ENCODE measurements at places on chromosomes 12 and 14.
A peak's percentile ranks its signal among the peaks of the same experiment; 100 is the strongest.

DNA sequence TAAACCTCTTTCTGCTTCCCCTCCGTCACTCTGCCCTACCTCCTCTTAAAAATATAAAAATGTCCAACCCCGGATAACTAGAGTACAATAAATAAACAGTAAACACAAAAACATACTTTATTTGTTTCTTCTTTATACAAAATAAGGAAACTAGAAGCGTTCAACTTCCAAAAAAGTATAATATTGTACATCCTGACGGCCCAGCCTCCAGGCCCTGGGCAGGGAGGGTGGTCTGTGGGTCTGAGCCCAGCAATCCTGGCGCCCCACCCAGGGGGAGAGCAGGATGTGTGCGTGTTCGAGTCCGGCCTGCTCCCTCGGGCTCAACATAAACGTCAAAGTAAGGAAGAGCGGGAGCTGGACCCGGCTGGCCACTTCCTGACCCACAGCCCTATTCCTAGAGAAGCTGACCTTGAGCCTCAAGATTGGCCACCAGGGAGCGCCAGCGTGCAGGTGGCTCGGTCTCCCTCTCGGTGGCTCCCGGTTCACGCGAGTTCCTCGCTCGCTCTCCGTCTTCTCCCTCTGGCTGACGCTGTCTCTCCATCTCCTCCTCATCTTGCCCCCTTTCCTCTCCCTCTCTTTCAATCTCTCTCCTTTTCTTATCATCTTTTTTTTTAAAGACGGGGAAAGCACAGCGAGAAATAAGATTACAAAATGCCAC lies 9.4 kb downstream of the LHX5 start:
- H3K36me3 ChIP-seq = no peaks in the 10 kb centered on the region
- H3K4me1 ChIP-seq = peaks cover 25% of the 10 kb centered on the region
- peak; percentile 55 for DNase-seq
- peak overlapping the region; percentile 33 for H3K4me3 ChIP-seq
- no peak overlapping the region for H3K27ac ChIP-seq
- peaks cover 72% of the 10 kb centered on the region for H3K27me3 ChIP-seq

DNA sequence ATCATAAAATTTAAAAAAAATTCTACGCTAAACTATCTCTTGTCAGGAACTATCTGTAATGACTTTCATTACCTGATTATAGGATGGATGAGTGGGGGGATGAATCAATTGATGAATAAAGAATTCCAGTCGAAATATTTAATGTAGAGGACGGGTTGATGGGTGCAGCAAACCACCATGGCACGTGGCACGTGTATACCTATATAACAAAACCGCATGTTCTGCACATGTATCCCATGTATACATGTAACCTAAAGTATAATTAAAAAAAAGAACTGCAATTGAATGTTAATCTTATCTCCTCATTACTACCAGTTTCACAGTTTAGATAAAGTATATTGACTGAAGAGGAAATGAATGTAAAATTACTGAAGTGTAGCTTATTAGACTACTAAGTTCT lies 23.4 kb downstream of the LRRIQ1 start:
- H3K27ac ChIP-seq = no peak overlapping the region
- H3K36me3 ChIP-seq = no peaks in the 10 kb centered on the region
- no peak for DNase-seq
- H3K4me3 ChIP-seq = no peak overlapping the region
- H3K27me3 ChIP-seq = no peaks in the 10 kb centered on the region

GRCh38 chr14:68373847-68374444 lies 418.9 kb downstream of the ZFP36L1 start:
- DNase-seq = no peak
- H3K27ac ChIP-seq = peak overlapping the region; percentile 2
- H3K4me3 ChIP-seq = no peak overlapping the region
- H3K36me3 ChIP-seq = no peaks in the 10 kb centered on the region
- no peaks in the 10 kb centered on the region for H3K4me1 ChIP-seq

DNA sequence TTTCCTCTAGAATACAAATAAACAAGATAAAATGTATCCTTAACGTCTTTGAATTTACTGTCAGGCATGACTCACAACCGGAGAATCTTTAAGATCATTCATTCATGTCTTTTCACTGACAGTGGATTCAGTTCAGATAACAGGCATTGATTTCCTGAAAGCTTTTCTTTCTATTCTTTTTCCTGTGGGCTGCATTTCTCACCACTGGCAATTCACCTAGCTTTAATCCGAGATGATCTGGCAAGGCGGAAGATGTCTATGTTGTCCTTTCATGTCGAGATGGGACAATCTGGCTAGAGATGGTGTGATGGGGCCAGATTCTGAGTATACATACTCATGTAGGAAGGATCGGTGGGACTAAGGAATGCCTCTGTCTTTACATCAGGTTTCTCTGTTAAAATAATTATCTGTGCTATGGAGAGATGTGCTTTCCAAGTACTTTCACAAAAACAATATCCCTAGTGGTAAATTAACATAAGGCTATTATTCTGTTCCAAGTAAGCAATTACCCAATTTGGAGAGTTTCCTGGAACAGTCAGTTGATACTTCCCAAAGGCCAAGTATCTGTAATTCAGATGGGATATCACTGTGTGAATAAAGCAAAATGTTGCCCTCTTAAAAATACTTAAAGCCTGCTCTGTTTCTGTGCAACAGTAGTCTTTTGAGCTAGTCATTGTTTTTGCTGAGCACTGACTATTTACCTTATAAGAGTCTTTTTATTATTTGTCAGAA lies 17.8 kb downstream of the ACSS3 start:
- no peak overlapping the region for H3K27ac ChIP-seq
- H3K4me3 ChIP-seq = no peak overlapping the region
- H3K36me3 ChIP-seq = no peaks in the 10 kb centered on the region

DNA sequence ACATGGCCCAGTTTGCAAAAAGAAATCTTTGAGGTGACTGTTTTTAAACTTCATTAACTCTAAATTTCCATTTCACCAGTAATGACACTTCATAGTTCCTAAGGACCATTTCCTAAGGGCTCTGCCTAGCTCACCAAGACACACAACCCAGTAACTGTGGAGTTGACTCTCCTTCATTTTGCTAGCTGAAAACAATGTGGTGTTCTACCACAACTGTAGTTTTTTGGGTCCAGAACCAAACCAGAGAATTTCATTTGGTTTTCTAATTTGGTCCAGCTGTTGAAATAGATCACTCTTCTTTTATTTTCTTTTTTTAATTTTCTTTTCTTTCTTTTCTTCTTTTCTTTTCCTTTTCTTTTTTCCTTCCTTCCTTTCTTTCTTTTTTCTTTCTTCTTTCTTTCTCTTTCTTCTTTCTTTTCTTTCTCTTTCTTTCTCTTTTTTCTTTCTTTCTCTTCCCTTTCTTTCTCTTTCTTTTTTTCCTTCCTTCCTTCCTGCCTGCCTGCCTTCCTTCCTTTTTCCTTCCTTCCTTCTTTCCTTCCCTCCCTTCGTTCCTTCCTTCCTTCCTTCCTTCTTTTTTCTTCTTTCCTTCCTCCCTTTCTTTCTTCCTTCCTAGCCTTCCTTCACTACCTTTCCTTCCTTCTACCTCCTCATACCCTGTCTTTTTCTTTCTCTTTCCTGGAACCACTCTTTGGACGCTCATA lies 18.5 kb upstream of the LUM start:
- H3K4me3 ChIP-seq = no peak overlapping the region
- H3K27me3 ChIP-seq = no peaks in the 10 kb centered on the region
- H3K27ac ChIP-seq = no peak overlapping the region

DNA sequence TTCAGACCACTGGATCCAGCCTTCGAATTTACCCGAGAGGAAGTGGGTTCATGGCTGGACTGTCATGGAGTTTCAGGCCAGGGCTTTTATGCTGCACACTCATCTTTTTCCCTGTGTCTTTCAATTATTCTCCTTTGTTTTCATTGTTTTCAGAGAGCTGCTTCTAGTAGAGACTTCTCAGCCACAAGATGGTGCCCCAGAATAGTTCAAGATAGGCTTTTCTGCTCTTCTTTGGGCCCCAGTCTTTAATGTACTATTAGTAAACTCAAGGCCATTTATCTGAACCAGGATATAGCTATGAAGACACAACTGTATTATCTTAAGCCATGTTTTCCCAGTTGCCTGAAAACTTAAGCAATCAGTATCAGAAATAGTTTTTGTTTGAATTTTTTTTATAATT lies 30.4 kb upstream of the PSMA6 start:
- no peak for DNase-seq
- H3K27me3 ChIP-seq = no peaks in the 10 kb centered on the region
- H3K4me3 ChIP-seq = no peak overlapping the region
- H3K4me1 ChIP-seq = no peaks in the 10 kb centered on the region
- H3K27ac ChIP-seq = no peak overlapping the region
